ENCODE measurements at places on chromosomes 16 and 17.

DNA sequence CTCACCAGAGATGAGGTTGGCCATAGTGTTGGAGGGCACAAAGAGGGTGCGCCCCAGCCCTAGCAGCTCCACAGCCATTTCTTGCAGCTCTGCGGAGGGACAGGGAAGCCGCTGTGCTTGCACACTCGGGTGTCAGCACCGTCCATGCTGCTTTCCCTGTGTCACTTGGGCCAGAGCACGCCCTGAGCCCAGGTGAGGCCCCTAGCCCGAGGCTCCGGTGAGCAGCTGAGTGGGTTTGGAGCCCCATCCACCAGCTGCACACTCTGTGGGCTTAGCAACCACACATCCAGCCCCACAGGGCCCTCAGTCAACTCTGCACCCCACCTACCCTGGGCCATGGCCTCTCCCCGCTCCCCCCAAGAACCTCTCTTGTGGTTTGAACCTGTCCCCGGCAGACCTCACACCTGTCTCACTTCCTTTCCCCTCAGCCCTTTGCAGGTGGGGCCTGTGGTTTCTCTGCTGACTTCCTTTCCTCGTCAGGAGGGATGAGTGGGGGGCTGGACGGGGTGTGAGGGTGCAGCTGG, 20.7 kb downstream of the TMEM235 start:
- DNase-seq: no peak

DNA sequence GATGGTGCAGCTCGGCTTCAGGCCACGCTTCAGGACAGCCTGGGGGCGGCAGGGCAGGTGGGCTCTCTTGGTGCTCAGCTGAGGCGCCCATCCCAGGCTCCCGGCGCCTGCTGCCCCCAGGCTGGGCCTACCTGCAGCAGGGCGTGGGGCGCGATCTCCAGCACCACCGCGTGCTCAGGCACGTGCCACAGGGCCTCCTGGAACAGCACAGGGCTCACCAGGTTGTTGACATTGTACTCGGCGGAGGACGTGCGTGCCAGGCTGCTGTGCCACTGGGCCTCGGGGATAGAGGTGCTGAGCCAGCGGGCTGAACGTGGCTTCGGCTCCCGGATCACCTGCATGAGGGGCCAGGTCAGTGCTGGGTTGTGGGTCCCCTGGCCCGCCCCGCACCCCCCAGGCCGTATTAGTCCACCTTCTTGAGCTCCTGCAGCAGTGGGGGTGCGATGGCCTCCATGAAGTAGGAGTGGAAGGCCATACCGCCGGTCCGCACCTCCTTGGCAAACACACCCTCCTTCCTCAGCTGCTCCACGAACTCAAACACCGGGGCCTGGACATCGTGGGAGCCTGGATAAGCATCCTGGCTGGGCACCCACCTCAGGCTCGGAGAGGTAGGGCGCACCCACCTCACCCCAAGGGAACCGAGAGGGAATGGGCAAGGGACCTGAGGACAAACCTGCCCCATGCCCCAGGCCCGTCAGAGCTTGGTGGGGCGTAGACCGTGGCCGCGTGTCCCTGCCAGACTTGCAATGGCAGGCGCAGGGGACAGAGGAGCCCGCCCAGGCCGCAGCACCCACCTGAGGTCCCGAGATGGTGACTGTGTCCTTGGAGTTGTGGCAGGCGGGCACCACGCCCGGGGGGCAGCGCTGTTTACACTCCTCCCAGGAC, 9.0 kb downstream of the FASN start:
- DNase-seq: no peak

DNA sequence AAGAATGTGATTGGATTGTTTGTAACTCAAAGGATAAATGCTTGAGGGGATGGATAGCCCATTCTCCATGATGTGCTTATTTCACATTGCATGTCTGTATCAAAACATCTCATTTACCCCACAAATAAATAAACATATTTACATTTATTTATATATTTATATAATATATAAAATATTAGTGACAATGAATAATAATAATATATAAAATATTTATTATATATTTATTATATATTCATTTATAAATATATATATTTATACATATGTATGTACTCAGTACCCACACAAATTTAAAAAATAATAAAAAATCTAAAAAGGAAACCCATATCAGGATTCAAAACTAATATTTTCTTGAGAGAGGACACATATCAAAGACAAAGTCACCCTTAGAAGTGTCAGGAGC, 429.9 kb downstream of the KCNJ2 start:
- no peak for DNase-seq

GRCh38 chr17:65446043-65446442, 115.4 kb downstream of the AXIN2 start:
- DNase-seq: no peak

- no peak for DNase-seq
These were observed 7.3 kb upstream of the PRPSAP2 start for GRCh38 chr17:18850679-18851078.

Data from NCI-H2107 (cell line).